NCI-H524 treated with DMSO at 0.1 percent for 48 hours (cell line): ENCODE measurements at places on chromosomes 1 and 21.

DNA sequence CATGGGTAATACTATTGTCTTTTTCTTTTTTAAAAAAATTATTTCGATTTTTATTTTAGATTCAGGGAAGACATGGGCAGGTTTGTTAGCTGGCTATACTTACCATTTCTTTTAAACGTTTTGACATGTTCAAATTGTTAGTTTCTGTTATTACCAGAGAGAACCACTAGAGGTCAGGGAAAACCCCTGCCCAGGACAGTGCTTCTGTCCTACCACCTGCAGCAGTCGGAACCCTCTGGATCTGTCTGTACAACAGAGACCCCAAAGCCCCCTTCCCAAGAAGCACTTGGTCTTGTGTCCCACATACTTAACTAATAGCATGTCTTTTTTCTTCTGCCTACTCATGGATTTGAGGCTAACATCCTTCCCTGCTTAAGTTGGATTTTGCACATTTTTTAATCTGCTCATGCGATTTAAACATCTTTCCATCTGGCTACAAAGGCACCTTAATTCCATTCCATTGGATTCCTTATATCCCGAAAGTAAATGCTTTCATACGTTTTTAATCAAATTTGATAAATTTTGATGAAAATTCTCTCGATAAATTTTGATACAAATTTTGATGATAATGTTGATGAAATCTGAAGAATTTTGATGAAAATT is 10.0 kb upstream of the C1orf115 start:
- DNase-seq, result no peak

- DNase-seq, result no peak
Measured at GRCh38 chr1:208189716-208190115, 54.5 kb downstream of the PLXNA2 start.

- DNase-seq, result no peak
Measured at GRCh38 chr1:46556822-46557221, 5.4 kb upstream of the KNCN start.

GRCh38 chr21:15437883-15438282 is 291.9 kb upstream of the USP25 start:
- no peak for DNase-seq

DNA sequence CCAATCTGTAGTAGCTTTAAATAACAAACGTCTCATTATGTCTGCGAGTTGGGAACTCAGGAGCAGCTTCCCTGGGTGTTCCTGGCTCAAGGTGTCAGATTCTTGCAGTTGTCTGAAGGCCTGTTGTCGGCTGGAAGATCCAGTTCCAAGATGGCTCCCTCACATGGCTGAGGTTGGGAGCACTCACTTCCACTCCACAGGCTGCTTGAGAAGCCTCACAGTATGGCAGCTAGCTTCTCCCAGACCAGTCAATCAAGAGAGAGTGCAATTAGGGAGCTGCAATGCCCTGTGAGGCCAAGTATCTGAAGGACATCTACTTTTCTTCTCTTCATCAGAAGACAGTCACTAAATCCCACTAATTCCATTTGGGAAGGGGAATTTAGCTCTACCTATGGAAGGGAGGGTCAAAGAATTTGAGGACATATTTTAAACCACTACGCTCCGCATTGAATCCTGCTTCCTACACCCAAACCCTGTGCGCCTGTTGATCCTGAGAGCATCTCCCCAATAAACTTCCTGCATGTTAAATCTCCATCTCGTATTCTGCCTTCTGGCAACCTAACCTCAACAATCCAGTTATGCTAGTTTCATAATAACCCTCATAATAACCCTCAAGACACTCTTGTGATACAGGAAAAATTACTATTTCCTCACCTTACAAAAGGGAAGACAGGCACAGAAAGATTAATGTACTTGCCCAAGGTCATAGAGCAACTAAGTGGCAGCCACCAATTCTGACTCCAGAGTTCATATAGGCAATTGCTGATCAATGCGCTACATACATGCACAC is 3.6 kb upstream of the VPS26C start:
- DNase-seq, result no peak

DNA sequence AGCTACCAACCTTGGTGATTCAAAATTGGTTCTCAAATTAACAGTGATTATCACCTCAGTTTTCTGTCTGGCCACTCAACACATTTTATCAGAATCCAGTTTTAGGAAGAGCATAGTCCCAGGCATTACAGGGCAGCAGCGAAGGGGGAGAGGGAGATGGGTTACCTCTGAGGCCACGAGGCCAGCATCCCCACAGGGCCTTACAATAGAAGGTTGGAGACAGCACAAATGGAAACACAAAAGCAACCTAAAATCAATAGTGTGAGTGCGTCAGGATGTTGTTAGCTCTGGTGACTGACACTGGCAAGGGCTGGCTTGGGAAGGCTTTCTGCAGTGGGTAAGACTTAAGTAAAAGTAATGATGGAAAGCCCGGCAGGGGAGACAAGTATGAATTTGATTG is 79.5 kb downstream of the JAK1 start:
- DNase-seq, result no peak

DNA sequence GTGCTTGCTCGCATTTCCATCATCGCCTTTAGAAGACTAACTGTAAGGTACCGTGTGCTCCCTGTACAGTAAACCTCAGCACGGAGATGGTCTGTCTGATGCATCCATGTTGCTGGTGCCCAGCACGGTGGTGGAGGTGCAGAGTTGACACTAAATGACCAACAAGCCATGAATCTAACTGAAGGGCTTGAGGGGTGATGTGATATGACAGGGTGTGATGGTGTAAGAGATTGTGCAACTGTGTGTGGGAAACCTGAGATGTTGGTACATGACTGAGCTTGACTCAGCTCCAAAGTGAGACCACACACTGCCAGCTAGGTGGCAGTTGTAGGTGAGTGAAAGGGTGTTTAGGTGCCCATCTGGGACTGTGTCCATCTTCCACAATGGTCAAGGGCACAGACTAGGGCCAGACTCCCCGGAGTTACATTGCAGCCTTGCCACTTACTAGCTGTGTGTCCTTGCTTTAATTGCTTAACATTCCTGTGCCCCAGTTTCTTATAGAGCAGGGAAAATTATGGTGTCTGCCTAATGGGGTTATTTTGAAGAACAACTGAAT is 21.4 kb downstream of the SLC2A1 start:
- no peak for DNase-seq

DNA sequence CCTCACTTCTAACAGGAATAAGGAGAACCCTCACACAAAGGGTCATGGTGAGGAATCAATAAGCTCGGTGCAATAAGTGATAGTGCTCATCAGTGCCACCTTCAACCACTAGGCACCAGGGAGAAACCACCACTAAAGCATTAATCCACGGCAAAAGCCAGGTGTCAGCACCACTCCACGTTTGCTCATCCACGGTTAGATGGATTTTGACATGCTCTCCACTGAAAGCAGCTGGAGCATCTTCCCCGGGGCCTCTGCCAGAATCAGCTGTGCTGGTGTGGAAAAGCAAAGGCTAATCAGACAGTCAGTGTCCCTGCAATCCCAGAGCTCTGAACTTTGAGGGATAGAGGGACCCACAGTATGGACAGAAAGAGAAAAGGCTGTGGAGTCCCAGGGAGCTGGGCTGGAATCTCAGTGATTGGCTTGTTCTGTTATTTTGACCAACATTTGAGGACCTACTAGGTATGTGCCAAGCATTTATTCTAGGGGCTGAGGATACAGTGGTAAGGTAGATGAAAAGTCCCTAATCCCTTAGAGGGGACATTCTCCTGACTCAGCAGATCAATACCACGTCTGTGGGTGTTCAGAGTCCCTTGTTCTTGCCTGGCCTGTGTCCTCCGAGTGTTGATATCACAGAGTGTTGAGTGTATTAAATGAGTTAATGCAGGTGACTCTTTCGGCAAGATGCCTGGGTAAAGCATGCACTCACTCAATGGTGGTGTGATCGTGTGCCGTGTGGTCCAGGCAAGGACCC is 41.3 kb downstream of the FHAD1 start:
- no peak for DNase-seq

DNA sequence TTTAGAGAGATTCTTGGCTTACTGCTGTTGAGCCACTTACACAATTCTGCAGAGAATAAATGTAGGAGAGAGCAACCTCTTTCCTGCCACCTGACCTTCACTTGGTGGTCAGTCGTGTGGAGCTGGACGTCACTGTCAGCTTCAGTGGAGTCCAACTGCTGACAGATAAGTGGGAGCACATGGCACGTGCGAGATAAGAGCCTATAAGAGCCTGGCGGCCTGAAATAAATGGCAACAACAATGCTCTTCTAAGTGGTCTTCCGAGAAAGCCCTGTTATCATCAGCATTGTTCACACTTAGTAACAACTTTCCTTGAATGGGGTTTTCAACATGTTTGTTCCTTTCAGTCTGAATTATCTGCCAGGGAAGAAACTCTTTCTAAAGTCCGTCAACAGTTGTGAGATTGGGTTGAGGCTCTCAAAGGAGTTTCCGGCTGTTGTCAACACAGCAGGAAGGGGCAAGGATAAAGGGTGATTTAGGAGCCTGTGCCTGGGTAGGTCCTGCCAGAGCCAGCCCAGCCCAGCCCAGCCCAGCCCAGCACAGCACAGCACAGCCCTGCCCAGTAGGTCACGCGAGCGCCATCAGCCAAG is 57.2 kb upstream of the RUNX1 start:
- no peak for DNase-seq

GRCh38 chr1:228647523-228648444 is 87.5 kb upstream of the RHOU start:
- DNase-seq, result peak; percentile 8

GRCh38 chr1:64282351-64282750 is 78.9 kb downstream of the UBE2U start:
- peak; percentile 52 for DNase-seq

GRCh38 chr1:150406483-150406882 is 42.5 kb downstream of the RPRD2 start:
- DNase-seq, result no peak
